Right cardiac atrium (tissue), 5 donors: ENCODE measurements at places on chromosomes 4 and X. TPM values are rescaled to one million over a fixed set of nuclear protein-coding genes. Genes with fewer than 3 reads are reported as not detected.
A peak's percentile ranks its signal among the peaks of the same experiment; 100 is the strongest.

The CSAG3 gene
- total RNA-seq = not detected

The SRPK3 gene
- total RNA-seq = 53.1 TPM

The ZNF518B gene
- total RNA-seq = 26.2 TPM

The AGTR2 gene
- total RNA-seq = 0.34 TPM

The ABCG2 gene
- 1.9 TPM for total RNA-seq

The PHEX gene
- total RNA-seq = 0.29 TPM

GRCh38 chrX:83535417-83536196 lies 27.5 kb downstream of the POU3F4 start:
- DNase-seq = no peak

DNA sequence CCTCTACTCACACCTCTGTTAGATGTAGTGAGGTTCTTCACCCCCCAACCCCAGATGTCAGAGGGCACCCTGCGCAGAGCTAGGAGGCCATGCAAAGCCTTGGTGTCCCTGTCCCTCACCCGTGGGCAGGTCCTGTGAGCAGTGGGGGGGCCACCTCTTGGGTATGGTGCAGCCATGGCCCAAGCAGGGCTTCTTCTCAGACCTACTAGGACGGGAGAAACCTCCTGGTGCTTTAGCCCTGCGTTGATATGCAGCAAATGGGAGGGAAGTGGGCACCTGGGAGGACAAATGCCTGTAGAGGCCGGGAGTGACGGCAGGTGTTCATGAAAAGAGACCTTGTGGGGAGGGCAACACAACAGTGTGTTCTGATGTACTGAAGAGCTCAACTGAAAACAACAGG lies 38.5 kb upstream of the MSANTD1 start:
- DNase-seq = no peak

DNA sequence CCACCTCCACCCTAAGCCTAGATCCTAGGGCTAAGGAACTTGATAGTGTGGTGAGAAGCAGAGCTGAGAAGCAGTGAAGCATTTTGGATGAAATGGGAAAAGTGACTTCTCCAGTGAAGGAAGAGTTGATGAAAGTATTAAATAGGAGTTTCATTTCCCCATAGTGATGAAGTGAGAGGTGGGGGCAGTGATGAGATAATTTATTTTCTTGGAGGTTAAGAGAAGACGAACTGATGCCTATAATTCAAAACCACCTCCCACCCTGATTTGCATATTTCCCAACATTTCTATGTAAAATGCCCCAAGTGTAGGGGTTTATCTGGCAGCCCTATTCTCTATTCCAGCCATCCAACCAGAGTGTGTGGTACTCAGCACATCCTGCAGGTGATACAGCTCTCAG lies 6.3 kb downstream of the LONRF3 start:
- DNase-seq = no peak

GRCh38 chr4:108427946-108428485 lies 192.4 kb upstream of the RPL34 start:
- DNase-seq = no peak

DNA sequence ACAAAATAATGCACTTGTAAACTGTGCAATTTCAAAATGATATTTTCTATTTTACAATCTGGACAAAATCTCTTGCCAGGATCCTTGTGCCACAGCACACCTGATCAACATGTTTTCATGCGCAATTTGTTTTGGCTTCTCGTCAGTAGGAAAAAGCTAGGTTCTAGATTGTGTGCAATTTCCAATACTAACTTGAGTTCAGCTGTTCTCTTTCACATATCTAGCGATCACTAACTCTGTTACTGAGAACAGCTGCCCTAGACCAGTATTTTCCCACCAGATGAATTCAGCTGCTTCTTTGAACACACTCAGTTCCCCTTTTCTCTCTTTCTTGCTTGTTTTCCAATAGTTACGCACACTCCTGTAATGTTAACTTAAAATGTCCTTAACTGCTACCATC lies 131.2 kb downstream of the MAGEB5 start:
- no peak for DNase-seq

DNA sequence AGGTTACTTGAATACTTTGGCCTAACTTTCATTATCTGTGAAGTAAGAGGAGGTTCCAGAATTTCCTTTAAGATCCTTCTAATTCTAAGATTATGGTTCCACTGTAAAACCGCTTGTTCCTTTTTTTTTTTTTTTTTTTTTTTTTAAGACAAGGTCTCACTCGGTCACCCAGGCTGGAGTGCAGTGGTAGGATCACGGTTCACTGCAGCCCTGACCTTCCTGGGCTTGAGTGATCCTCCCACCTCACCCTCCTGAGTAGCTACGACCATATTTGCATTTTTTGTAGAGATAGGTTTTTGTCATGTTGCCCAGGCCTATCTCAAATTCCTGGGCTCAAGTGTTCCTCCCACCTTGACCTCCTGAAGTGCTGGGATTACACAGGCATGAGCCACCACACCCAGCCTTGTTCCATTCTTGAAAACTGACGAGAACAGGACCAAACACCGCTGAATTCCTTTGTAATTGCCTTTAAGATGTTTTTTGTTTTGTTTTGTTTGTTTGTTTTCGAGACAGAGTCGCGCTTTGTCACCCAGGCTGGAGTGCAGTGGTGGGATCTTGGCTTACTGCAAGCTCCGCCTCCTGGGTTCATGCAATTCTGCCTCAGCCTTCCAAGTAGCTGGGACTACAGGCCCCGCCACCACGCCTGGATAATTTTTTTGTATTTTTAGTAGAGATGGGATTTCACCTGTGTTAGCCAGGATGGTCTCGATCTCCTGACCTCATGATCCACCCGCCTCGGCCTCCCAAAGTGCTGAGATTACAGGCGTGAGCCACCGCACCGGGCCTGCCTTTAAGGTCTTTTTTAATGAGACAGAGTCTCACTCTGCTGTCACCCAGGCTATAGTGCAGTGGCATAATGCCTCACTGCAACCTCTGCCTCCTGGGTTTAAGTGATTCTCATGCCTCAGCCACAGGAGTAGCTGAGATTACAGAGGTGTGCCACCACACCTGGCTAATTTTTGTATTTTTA lies 6.8 kb downstream of the PDS5A start:
- DNase-seq = no peak

DNA sequence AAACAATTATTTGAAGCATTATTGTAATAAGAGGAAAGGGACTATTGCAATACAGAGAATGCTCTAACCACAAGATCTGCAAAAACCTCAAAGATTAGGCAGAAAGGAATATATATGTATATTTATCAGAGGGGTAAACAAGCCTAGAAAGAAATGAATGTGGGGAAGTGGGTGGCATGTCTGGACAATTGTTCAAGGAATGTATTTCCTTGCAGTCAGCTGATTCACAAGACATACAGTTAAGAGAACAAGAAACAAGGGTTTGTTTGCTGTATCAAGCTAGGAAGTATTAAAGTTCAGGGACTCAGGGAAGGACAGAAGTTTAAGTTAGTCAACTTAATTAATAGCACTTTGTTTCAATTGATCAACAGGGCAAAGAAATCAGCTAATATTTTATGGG lies 514.7 kb downstream of the CENPC start:
- DNase-seq = no peak

- no peak for DNase-seq
These were observed 17.5 kb downstream of the PRSS12 start for GRCh38 chr4:118335324-118335723.

DNA sequence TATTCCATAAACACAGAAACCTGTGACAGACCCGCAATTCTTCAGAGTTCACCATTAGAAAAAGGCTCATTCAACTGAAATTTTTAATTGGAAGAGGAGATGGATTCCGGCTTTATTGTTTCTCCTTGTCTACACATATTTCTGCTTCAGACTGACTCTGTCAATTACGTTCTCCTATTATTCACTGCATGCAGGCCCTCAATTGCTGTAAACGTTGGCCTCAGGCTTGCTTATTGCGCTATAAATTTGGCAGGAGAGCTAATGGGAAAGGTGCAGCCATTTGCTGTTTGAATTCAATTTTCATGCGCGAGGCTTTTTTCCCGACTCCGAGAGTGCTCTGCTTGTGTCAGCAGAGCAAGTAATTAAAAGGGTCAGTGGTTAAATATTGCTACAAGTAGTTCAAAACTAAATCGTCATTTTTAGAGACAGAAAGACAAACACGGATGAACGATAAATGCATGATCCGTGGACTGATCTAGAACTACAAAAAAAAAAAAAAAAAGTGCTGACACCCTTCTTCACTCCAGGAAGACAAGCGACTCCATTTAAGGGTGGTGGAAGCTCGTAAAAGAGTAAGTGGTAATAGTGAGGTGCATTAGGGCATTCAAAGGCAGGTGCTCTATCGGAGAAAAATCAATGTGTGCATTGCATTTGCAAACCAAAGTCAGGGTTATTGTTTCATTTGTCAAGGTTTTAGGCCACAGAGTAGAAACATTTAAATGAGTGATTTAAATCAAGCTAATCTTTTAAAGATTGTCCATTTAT lies 841.6 kb upstream of the FRG1 start:
- DNase-seq = no peak

- DNase-seq = no peak
These were observed 1025.5 kb downstream of the RPA4 start for GRCh38 chrX:97909245-97909644.

DNA sequence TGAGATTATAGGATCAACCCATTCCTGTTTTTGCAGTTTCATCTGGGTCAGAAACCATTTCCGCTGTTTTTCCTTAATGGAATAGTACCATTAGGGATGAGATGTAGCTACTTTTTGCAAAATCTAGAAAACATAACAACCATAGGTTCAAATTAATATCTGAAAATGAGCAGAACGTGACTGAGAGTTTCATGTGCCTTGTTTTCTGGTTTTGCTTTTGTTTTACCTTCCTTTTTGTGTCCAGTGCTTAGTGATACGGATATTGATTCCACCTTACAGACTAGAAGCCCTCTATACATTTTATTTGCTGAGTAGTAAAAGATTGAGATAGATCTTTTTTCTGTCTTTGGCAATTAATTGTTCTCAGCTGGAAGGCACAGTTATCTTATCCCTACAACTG lies 46.5 kb downstream of the SNX25 start:
- DNase-seq = no peak

GRCh38 chr4:110629214-110629754 lies 6.4 kb upstream of the PITX2 start:
- no peak for DNase-seq

GRCh38 chrX:72001906-72002305 lies 91.3 kb downstream of the NHSL2 start:
- DNase-seq = no peak

GRCh38 chr4:138907174-138907573 lies 108.4 kb upstream of the NOCT start:
- no peak for DNase-seq

DNA sequence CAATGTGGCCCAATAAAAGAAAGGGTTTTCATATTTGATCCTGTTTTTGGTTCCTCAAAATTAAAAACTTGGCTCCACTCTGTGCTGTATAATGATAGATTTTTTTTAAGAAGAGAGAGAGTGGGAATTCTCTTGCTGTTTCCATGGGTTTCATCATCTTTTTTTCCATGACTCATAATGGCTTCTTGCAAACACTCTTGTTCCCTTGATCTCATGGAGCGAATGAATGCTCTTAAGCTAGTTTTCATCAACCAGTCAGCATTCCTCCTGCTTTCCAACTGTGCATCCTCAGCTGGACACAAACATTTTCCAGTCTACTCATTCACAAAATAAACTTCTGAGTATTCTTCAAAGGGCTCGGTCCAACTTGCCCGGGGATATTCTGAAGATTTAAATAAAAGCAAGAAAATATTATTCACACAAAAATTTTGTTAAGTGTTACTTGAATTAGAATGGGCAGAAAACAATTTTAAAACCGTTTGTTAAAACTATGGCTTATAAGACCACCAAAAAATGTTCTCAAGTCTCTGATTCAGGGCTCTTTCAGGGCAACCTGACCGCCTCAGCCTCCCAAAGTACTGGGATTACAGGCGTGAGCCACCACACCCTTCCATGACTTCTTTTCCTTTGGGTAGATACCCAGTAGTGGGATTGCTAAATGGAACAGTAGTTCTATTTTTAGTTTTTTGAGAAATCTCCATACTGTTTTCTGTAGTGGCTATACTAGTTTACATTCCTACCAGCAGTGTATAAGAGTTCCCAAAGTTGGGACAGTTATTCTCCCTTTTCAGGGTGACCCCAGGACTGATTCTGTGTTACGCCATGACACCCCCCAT lies 64.7 kb downstream of the TMEM156 start:
- no peak for DNase-seq

GRCh38 chrX:100731441-100732281 lies at the start of gene SYTL4:
Gene SYTL4, minus strand, starts transcription at chrX:100732121. Its CDS starts 30,084 bp downstream, at chrX:100702037.
- peak; percentile 71 for DNase-seq

GRCh38 chrX:54358424-54359211 lies 772 bp upstream of the WNK3 start:
- DNase-seq = peak; percentile 83

GRCh38 chr4:145852256-145852839 lies 86.3 kb downstream of the ZNF827 start:
- no peak for DNase-seq

- no peak for DNase-seq
These were observed 592.5 kb upstream of the GRIA3 start for GRCh38 chrX:122591546-122591945.

DNA sequence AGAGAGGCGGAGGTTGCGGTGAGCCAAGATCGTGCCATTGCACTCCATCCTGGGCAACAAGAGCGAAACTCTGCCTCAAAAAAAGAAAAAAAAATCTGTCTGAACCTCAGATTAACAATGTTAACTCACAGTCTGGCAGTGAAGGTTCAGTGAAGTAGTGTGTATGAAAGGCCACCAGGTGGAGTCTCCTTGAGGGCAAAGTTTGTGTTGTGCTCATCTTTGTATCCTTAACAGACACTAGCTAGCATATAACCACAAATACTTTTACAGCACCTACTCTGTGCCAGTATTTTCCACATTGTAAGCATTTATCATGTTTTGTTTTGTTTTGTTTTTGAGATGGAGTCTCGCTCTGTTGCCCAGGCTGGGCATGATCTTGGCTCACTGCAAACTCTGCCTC lies 46.0 kb upstream of the MGST2 start:
- no peak for DNase-seq

DNA sequence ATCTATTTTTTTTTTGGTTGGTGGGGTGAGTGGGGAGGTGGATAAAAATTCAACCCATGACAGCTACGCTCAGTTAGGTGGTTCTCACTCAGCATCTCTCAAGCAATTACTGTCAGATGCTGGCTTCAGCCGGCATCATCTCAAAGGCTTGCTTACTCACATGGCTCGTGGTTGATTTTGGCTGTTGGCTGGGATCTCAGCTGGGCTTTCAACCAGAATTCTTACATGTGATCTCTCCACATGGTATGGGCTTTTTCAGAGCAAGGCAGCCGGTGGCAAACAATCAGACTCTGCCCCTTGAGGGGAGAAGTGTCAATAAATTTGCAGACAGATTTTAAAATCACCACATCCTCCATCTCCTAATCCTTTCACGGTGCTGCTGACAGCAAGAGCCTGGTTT lies 47.2 kb downstream of the SLC34A2 start:
- no peak for DNase-seq

DNA sequence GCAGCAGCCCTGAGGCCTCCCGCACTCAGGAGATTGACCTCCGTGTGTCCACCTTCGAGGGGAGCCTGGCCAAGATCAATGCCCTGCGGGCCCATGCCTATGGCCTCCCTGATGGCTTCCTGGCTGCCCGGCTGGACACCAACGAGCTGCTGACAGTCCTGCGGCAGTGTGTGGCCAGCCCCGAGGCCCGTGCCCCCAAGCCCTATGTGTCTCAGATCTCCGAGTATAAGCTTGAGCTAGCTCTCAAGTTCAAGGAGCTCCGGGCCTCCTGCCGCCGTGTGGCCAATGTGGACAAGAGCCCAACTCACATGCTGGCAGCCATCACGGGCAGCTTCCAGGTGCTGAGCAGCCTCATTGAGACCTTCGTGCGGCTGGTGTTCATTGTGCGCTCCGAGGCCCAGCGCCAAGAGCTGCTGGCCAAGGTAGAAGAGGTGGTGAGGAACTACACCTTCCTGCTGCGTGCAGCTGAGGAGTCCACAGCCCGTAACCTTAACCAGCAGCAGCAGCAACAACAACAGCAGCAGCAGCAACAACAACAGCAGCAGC lies 25.5 kb upstream of the PRPS1 start:
- DNase-seq = no peak

- no peak for DNase-seq
These were observed 102.8 kb downstream of the CHRDL1 start for GRCh38 chrX:110692866-110693265.
